ENCODE measurements at places on chromosomes 12 and 14.

DNA sequence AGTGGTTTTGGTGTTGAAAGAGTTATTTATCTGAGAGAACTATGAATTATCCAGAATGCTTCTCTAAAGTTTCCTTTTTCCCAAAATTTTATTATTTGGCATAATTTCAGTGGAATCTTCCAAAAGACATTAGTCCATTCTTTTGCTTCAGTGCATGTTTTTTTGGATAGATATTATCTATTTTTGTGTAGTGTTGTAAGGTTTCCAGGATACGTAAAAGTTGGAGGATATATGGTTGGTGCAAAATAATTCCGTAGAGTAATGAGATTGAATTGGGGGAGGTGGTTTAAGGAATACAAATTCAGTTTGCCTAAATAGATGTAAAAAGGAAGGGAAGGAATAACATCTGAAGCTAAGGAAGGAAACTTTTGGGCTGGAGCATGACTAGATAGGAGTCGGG lies 186.6 kb downstream of the RGS6 start:
- DNase-seq = no peak

DNA sequence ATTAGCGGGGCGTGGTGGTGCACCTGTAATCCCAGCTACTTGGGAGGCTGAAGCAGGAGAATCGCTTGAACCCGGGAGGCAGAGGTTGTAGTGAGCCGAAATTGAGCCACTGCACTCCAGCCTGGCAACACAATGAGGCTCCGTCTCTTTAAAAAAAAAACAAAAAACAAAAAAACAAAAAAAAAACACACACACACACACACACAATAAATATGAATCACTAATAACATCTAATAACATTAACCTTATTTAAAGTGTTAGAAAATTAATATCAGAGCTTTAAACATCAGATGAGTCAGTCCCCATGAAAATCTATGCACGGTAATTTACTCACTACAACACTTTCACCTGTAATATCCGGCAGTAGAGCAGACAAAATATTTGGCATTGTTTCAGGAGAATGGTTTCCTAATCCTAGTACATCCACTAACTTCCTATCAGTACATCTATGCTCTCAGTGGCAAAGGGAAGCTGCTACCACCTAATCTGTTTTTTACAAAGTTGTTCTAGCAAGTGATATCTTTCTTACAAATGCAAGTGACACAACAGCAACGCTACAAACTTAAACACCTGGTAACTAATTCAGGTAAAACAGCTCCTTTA lies 36.2 kb downstream of the MED13L start:
- DNase-seq = no peak

GRCh38 chr14:77923131-77923936 lies 123.4 kb downstream of the ADCK1 start:
- DNase-seq = no peak

- DNase-seq = no peak
Measured at GRCh38 chr12:130796985-130797686, 41.9 kb downstream of the STX2 start.

DNA sequence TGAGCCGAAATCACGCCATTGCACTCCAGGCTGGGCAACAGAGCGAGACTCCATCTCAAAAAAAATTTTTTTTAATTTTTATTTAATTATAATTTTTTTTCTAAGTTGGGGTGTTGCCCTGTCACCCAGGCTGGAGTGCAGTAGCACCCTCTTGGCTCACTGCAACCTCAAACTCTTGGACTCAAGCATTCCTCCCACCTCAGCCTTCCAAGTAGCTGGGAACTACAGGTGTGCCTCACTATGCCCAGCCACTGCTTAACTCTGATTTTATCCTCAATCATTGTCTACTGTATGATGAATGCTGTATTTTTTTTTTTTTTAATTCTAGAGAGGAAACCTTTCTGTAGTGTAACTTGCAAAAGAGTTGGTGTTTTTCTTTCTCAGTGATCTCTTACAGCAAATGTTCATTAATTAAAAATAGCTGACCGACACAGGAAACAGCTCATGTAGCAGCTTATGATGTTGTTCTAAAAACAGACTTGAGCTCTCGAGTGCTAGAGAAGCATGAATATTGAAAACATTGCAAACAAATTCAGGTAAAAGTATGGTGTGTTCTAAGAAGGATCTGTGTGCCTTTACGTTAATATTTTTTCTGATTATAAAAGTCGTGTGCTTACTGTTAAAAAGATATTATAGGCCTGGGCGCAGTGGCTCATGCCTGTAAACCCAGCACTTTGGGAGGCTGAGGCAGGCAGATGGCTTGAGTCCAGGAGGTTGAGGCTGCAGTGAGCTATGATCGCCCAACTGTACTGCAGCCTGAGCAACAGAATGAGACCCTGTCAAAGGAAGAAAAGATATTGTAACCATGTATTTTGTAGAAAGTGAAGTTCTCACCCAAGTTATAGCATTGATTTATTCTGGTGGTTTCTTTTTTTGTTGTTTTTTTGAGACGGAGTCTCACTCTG lies 68.9 kb downstream of the FGD4 start:
- DNase-seq = no peak

DNA sequence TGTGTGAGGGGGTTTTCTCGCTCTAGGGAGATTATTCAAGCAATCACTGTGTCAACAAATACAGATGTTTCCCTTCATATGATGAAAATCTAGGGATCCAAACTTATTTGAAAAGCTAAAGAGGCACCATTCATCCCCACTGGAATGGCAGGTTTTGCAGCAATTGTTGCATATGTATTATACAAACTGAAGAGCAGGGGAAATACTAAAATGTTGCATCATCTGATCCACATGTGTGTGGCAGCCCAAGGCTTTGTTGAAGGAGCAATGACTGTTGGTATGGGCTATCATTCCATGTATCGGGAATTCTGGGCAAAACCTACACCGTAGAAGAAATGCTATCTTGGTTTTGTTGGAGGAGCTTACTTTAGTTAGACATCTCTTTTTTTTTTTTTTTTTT lies 4.1 kb upstream of the PRPF40B start:
- no peak for DNase-seq

GRCh38 chr12:56469007-56469930 lies 891 bp downstream of the SPRYD4 start:
- DNase-seq = no peak

GRCh38 chr12:89701606-89702206 lies 6.9 kb downstream of the ATP2B1 start:
- no peak for DNase-seq

Data from smooth muscle cell of the brain vasculature (primary cell).